ENCODE measurements at places on chromosomes 7 and 10.
A peak's percentile ranks its signal among the peaks of the same experiment; 100 is the strongest.

DNA sequence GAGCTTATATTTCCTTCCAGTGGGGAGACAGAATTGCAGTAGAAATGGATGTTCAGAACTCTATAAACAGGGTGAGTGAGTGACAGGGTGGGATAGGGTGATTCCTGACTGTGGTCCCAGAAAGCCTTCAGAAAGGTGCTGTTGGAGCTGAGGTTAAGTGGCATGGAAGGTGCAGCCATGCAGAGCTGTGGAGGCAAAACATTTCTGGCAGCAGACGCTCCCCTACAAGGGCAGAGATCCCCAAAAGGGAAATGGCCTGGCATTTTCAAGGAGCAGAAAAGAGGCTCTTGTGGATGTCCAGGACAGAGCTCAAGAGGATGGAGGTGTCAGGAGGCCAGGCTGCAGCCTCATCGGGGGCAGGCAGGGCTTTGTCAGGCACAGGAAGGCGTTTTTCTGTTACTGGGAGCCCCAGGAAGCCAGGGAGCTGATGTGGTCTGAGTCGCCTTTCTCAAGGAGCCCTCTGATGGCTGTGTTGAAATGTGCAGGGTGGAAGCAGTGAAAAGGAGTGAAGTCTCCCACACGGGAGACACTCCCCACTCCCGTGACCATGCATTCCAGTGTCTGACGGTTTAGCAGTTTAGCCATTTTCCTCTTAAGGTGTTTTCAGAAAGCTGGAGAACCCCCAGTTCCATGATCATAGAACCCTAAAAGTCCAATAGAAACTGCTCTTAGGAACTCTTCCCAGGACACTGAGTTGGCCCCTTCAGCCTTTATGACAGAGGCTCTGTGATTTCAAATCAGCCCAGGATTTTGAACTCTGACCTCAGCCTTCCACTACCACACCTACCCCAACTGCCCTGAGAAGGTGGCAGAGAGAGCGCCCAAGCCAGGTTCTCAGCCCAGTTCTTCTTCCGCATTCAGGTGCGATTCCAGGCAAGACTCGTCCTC lies 96.2 kb downstream of the C10orf105 start:
- DNase-seq: no peak

DNA sequence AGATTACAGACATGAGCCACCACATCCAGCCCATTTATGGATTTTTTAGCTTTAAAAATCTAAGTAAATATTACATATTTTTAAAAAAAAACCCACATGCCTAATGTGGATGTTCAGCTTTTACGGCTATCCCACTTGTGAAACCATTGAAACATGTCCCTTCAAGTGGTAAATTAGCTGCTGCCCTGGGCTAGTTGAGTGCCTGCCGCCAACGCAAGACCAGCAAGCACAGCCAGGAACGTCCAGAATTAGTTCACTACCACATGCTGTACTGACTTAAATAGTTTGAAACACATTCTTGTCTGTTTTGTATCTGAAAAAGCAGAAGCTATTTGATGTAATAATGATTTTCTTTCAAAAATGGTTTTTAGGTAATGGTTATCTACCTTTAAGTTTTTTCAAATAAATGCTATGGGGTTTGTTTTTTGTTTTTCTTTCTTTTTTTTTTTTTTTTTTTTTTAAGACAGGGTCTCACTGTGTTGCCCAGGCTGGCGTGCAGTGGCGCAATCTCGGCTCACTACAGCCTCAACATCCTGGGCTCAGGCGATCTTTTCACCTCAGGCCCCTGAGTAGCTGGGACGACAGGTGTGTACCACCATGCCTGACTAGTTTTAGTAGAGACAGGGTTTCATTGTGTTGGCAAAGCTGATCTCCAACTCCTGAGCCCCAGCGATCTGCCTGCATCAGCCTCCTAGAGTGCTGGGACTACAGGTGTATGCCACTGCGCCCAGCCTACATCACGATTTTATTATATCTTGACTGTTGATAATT lies 57.0 kb downstream of the KLRG2 start:
- DNase-seq: no peak

GRCh38 chr7:149626972-149627371 lies 129.4 kb upstream of the ZNF746 start:
- DNase-seq: no peak

- no peak for DNase-seq
These were observed 70.5 kb downstream of the SDK1 start for GRCh38 chr7:3371601-3372000.

GRCh38 chr7:25311346-25311745 lies 83.1 kb upstream of the NPVF start:
- no peak for DNase-seq

- no peak for DNase-seq
These were observed 1.6 kb downstream of the ATP6V0E2 start for GRCh38 chr7:149875396-149875795.

GRCh38 chr7:28266402-28266801 lies 85.8 kb upstream of the JAZF1 start:
- DNase-seq: no peak

DNA sequence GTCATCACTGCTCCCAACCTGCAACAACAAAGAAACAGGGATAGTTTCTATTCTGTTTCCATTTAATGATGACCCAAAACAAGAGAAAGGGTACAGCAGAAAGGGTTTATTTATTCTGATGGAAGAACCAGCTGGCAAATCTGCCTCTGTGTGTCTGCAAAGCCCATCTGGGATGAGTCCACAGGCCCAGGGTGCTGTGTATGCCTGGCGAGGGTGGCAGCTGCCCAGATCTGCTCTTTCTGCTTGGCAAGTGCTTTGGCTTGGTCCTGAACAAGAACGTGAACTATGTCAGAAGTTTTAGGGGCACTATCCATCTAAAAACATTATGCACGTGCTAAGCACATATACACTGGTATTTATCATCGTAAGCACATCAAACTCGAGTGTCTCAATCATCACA lies 333.8 kb downstream of the CXCL12 start:
- no peak for DNase-seq

GRCh38 chr10:62149621-62150020 lies 119.0 kb downstream of the RTKN2 start:
- no peak for DNase-seq

DNA sequence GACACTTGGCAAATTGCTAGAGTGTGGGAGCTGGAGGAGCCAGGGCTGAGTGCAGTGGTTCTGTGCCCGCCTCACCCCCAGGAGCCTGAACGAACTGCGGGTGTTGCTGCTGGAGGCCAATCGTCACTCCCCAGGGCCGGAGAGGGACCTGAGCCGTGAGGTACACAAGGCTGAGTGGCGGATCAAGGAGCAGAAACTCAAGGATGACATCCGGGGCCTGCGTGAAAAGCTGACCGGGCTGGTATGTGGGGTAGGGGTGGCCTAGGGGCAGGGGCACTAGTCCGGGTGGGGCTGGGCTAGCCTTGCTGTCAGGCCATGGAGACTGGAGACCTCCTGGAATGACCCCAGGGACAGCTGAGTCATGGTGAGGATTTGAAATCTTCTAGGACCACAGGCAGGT lies 56.7 kb upstream of the GTF2IRD1 start:
- no peak for DNase-seq

GRCh38 chr7:112206991-112207592 lies 597 bp downstream of the ZNF277 start:
- no peak for DNase-seq

DNA sequence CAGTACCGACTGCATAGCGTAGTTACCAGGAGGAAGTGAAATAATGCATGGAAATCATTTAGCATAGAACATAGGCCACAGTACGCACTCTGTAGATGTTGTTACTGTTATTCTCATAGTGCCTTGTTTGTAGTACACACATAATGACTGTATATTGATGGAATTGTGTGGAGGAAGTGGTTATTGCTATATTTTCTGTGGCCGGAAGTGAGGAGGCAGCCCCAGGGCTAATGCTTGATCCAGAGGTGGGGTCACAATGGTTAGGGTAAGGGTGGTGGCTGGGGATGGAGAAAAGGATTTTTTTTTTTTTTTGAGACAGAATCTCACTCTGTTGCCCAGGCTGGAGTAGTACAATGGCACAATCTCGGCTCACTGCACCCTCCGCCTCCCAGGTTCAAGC lies 4.5 kb upstream of the MGAM start:
- no peak for DNase-seq

GRCh38 chr10:131874991-131875451 lies 25.8 kb upstream of the PPP2R2D start:
- peak; percentile 16 for DNase-seq

DNA sequence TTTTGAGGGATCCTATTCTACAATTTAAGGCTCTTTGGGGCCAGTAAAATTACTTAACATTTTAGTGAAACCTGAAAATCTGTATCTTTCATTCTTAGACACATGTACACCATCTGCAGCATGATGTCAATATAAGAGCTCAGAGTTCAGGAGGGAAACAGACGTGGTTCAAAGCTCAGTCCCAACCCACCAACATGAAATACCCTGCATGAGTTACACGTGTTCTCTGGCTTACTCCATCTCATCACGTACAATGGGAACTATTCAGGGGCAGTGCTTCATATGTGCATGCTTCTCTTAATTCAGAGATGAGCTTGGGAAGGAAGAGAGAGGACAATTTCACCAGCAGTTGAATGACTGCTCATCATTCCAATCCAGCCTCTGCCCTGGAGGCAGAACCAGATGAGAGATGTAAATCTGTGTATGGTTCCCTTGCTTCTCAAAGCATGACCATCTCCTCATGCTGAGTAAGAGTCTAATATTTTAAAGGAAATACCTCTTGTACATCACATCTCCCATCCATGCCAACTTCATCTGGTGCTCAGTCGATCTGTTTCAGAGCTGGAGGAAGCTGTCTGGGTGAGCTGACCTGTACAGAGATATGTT lies 29.0 kb upstream of the ADAM12 start:
- DNase-seq: no peak

GRCh38 chr10:111873041-111873440 lies 310.5 kb downstream of the GPAM start:
- no peak for DNase-seq

- no peak for DNase-seq
These were observed 71.4 kb downstream of the AHR start for GRCh38 chr7:17369691-17370426.

- DNase-seq: no peak
These were observed 17.0 kb downstream of the TRPV5 start for GRCh38 chr7:142916508-142916907.

- no peak for DNase-seq
These were observed 45.2 kb upstream of the EBF3 start for GRCh38 chr10:130009228-130009627.

GRCh38 chr7:16774294-16774693 lies 20.7 kb downstream of the TSPAN13 start:
- no peak for DNase-seq

GRCh38 chr7:8827329-8827728 lies 393.9 kb downstream of the NXPH1 start:
- DNase-seq: no peak

DNA sequence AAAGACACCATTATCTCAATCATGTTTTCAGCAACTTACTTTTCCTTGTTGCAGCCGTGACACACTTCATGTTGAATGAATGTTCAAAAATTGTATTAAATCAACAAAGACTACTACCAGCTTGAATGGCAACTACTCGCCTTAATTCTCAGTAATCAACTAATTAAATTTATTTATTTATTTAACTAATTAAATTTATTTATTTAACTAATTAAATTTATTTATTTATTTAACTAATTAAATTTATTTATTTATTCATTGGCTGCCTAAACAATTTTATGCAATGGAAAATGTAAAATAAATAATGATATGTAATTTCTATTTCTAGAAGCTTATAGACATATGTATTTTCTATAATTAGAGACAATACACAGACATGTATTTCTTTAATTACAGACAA lies 435.4 kb downstream of the GPAM start:
- no peak for DNase-seq

GRCh38 chr7:82818171-82818570 lies 344.5 kb downstream of the PCLO start:
- DNase-seq: no peak

- DNase-seq: no peak
These were observed 137.5 kb downstream of the PARD3 start for GRCh38 chr10:34677591-34677990.

DNA sequence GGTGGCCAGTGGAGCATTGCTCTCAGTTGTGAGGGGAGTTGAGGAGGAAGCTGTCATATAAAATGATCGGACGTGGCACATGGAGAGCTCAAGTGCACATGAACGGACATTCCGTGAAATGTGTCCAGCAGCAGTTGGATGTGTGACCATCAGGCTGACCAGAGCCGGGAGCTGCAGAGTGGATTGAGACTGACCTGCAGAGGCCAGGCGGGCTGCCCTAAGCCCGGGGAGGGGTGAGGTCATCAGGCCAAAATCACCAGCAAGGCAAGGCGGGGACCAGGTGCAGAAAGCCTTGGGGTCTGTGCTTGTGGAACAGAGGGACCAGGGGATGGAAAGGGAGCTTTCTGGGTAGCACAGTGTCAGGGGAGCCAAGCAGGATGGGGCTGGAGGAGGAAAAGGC lies 279.5 kb downstream of the CELF2 start:
- DNase-seq: no peak

DNA sequence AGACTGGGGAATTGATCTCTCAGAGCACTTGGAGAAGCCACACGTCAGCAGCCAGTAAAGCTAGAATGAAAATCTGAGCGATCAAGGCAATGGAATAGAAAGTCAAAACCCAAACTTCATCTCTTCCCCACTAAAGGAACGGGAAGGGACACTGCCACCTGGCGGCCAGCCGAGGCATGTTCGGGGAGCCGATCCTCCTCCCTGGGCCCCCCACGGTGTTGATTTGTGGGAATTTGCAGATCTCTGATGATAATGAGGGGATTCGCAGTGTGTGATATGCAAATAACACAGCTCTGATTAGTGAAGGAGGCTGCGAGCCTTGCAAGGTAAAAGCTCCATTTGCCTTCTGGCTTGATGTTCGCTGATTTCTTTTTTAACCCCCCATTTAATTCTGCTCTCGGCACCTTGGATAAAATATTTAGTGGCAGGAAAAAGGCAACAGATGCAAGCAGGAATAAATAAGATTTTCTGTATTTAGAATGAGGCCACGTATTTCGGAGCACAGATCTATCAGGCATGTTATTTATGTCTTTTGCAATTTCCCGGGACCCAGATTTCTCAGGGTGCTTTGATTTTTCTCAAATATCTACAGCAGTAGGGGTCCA lies 258.6 kb downstream of the PAXIP1 start:
- no peak for DNase-seq

DNA sequence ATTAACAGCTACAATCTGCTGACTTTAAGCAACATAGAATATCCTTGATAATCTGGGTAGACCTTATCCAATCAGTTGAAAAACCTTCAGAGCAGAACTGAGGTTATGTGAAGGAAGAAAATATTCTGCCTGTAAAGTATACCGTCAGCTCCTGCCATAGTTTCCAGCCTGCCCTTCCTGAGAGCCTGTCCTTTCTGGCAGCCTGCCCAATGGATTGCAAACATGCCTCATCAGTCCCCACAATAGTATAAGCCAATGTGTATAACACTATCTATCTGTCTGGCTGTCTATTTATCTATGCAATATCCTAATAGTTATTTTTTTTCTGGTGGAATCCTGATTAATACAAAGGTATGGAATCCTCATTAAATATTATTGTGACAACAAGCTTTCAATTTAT lies 489.2 kb upstream of the KCND2 start:
- DNase-seq: no peak

- no peak for DNase-seq
These were observed 4.3 kb upstream of the GPNMB start for GRCh38 chr7:23242321-23242720.

All from activated T-cell treated with anti-CD3 and anti-CD28 coated beads for 1 hour (primary cell).